ENCODE measurements at places on chromosomes 3 and 15. TPM values are rescaled to one million over a fixed set of nuclear protein-coding genes. Genes with fewer than 3 reads are reported as not detected.

DNA sequence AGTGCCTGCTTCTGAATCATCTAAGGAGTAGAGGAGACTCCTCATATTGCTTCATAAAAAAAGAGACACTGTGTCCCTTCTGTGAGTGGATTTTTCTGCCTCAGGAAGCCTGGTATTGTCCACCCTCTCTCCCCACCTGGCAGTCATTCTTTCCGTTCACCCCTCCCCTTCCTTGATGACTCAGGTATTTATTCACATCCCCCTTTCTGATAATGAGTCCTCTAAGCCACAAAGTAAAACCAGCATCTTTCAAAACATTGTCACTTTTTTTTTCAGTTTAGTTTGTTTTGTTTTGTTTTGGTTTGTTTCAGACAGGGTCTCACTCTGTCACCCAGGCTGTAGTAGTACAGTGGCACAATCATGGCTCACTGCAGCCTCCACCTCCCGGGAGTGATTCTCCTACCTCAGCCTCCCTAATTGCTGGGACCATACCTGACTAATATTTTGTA is 65.2 kb upstream of the UBE2E1 start:
- no peak for DNase-seq

GRCh38 chr15:70604666-70605315 is 158.6 kb downstream of the UACA start:
- DNase-seq, result no peak

The TGM4 gene
- not detected for total RNA-seq

The EPB42 gene
- 0.43 TPM for total RNA-seq
